Activated gamma-delta T cell treated with anti-CD3 and anti-CD28 coated beads, Interleukin-2, amount 50 U/mL, for 16 hours (primary cell): ENCODE measurements at places on chromosomes 12 and 14.

DNA sequence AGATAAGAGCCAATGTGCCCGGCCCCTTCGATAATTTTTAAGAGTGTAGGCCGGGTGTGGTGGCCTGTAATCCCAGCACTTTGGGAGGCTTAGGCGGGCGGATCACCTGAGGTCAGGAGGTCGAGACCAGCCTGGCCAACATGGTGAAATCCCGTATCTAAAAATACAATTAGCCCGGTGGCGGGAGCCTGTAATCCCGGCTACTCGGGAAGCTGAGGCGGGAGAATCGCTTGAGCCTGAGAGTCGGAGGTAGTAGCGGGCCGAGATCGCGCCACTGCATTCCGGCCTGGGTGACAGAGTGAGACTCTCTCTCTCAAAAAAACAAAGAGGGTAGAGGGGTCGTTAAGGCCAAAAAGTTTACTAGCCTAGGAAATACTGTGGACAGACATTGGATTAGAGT lies 2.6 kb downstream of the KRAS start:
- DNase-seq, result no peak

GRCh38 chr12:31662176-31662849 lies 2.8 kb downstream of the ETFBKMT start:
- DNase-seq, result no peak

GRCh38 chr12:16515666-16516065 lies 90.3 kb downstream of the LMO3 start:
- no peak for DNase-seq

DNA sequence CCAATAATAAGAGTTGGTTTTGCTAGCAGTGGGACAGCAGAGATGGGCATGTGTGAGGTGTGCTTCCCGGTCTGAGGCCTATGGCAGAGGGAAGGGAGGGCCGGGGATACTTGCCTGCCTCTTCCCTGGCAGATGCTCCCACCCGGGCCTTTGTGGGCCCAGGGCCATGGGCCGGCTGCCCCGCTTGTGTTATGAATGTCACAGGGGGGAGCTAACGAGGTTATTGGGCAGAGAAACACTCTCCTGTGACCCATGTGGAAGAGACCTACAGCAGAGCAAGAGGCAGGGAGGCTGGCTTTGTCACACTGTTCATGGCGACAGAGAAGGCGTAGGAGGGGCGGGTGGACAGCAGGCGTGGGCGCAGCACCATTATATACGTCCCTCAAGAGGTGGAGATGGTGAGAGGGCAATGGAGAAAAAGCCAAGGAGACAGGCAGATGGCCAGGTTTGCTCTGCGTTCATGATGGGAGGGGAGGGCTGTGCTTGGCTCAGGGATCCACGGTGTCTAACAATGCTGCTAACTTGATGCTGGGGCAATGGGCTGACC lies 13.3 kb downstream of the CCND2 start:
- no peak for DNase-seq
